ENCODE measurements at places on chromosomes 3 and 15.

DNA sequence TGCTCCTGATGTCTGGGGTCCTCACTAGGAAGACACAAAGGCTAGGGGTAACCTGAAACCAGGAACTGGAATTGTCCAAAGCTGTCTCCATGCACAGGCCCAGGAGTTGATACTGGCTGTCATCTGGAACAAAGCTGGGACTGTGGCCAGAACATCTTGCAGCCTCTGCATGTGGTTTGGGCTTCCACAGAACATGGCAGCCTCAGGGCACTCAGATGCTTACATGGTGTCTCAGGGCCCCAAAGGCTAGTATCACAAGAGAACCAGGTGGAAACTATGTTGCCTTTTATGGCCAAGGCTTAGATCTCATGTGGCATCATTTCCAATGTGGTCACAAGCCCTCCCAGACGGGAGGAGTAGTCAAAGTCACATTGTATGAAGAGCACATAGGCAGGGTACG is 335.2 kb upstream of the TRIM42 start:
- DNase-seq = no peak

DNA sequence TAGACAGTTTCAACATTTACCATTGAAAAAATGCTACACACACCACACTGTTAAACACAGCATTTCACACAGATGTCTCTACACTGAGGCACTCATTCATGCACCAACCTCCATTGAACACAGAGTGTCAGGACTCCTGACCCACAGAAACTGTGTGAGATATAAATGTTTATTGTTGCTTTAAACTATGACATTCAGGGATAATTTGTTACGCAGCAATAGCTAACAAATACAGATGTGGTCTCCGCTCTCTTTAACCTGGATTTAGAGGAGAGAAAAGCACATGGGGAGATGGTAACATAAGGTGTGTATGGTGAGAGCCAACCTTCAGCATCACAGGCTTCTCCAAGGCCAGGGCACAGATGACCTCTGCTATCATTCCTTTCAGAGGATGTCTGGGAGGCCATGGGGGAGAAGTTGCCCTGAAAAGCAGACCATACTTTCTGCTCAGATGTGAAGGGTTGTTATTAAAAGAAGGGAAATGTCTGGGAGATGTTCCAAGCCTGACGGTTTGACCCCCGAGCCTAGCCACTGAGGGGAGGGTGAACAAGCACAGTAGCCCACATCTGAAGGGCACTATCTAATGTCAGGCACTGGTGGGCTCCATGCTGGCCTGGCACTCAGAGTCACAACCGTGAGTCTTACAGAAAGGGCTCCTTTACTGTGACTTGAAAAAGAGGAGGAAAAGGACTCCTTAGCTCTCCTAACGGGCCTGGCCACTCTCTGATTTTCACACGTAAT is 284.5 kb upstream of the TLE3 start:
- no peak for DNase-seq

DNA sequence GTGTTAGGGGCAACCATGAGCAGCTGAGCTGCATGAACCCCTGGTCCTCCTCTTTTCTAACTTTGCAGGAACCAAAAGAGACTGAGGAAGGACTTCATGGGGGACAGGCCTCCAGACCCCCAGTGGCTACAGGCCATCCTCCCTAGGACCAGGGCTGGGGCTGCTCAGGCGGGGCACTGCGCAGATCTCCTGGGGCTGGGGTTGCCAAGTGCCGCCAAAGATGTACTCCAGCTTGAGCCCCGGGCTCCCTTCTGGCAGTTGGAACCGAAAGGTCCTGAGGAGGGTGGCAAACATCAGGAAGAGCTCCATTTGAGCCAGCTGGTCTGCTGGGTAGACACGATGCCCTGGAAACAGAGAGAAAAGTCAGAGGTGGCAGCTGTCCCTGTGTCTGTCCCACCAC is 11.1 kb upstream of the PARL start:
- DNase-seq = no peak

- no peak for DNase-seq
Observed at GRCh38 chr15:85772668-85773067, 22.1 kb downstream of the KLHL25 start.

DNA sequence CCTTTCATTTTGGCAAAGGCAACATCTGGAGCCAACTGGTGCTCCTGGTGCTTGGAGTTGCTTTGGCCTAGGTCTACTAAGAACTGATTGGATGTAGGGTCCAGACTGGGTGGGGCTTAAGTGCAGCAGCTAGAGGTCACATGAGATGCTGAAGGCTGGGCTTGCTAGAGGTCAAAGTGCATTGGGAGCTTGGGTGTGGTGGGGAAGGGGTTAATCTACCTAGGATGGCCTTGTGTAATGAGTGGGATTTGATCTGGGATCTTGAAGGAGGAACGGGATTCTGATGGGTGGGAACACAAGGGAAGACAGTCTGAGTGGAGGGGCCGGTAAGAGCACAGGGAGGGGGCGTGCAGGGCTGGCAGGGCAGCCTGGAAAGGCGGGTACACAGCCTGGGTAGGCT is 125.5 kb downstream of the RAB11A start:
- no peak for DNase-seq

DNA sequence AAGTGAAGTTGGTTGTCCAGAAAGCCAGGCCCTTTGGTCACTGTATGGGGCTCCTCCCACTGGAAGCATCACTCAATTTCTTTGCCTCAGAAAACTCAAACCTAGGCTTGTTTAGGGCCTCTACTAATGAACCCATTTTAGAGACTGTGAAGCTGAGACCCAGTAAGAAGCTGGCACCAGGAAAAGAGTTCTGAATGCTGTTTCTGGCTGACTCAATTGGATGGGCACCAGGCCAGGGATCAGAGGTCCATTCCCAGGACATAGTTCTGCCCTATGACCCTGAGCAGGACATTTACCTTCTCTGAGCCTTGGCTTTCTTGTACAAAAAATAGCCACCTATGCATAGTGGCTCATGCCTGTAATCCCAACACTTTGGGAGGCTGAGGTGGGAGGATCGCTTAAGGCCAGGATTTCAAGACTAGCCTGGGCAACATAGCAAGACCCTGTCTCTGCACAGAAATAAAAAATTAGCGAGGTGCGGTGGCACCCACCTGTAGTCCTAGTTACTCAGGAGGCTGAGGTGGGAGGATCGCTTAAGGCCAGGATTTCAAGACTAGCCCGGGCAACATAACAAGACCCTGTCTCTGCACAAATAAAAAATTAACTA is 30.6 kb downstream of the CD276 start:
- DNase-seq = no peak

DNA sequence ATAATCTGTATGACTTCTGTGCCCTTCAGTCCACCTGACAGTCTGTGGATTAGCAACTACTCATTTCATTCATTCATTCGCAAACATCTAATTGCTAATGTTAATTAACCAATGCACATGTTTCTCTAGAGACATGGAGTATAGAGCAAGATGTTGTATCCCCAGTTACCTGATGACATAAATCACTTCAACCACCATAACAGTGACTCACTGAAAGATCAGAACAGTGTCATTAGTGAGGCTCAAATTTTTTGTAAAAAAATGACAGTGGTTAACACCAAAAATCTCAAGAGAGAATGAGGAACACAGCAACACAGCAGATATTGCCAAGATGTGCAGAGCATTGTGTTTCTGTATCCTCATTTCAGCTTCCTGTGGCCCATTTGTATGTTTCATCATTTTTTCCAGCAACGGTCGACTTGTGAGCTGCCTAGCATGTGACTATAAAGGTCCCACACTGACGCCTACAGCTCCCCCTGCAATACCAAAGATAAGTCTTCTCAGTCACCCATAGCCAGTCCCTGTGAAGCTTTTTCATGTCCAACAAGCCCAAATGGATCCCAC is 3.7 kb upstream of the PLD1 start:
- DNase-seq = no peak

- peak; percentile 41 for DNase-seq
Observed at GRCh38 chr3:152183473-152183872, 85.3 kb upstream of the MBNL1 start.

DNA sequence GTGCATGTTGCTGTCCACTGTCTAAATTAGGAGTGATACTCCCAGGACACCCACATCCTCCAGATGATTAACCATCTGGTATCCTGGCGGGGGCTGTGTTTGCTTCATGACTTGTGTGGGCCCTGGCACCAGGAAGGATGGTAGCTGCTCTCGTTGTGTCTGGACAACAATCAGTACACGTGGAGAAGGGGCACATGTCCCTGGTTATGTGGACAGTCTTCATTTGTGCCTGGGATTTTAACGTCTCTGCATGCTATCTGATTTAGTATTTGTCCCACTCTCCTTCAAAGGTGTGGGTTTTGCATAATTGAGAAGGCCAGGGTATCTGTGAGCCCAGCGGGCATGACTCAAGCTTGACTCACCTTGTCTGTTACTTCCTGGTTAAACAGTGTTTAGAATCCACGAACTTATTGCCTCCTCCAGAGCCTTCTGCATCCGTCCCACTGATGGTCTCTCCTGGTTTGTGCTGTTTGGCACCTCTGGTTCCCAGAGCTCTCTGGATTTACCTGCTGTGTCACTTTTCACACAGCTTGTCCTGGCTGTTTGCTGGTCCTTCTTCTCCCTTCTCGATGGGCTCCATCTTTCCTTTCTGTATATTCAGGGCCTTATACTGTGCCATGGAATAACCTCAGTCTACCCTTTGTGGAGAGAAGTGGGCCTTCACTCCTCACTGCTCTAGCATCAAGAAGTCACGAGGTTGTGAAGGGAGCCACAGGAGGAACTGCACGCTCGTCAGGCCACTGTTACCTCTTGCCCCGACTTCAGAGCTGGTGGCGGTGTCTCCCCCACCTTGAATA is 32.5 kb downstream of the ARNT2 start:
- DNase-seq = no peak

DNA sequence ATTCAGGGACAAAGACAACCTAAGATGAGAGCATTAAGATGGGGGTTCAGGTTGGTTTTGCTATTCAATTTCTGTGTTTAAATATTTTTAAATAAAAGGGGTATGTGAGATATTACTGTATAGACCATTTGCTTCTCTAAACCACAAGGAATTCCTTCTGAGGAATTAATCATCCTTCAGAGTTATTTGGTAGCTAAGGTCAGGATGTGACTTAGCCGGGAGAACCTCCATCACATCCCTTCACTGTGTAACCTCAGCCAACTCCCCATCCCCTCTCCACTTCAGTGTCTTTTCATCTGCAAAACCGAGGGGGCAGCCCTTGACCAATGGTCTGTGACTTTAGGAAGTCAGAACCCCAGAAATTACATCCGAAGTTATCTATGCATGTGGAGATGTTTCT is 48.7 kb upstream of the SKOR1 start:
- no peak for DNase-seq

DNA sequence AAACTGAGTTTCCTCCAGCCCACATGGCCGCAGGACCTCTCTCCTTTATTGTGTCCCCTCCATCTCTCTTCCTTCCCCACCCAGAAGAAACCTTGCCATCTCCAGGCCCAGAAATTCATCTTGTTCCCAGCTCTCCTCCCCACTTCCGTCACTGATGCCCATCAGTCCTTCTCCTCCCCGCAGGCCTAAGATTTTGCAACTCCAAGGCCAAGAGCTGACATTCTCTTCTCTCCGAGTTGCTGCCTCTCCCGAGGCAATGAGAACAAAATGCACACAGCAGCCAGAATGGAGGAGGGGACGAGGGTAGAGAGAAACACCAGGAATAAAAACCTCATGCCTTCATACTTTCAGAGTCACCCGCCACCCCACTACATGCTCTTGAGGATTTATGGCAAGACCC is 526.5 kb upstream of the PROK2 start:
- no peak for DNase-seq

DNA sequence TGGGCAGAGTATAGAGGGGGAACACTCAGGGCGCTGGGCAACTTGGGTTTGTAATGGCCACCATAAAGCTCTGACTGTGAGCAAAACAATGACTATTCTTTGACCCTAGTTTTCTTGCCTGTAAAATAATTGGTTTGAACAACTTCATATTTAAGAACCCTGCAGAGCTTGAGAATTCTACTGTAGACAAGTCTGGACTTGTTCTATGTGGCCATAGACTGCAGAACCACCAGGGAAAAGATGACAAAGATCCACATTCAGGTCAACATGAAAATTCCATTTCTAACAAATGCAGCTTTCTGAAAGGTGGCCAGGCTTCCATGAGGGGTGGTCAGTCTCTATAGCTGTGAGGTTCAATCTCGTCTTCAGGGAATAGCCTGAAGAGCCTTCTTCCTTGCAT is 239.4 kb upstream of the LRRN1 start:
- no peak for DNase-seq

DNA sequence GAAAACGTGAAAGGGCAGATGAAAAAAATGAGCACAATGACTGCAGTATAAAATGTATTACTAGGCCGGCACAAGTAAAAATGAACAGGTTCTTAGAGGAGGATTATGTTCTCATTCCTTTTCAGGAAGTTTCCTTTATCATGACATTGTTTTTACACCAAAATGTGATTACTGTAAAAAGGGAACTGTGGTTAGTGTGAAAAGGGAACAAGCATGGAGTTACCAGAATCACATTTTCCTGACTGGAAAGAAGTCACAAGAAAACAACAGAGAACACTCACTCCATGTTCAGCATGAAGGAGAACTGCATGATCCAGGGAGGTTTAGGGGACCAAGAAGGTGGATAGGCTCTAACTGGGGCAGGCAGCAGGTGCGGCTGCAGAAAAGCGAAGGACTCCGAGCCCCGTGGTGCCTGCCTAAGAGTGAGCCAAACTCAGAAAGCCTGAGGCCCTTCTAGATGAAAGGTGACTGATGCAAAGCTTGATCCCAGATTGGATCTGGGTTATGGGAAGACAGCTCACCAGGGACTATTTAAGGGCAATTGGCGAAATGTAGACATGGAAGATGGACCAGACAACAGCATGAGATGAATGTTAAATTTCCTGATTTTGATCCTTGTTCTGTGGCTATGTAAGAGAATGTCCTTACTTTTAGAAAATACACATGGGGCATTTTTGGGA is 77.3 kb downstream of the CCR1 start:
- DNase-seq = no peak

DNA sequence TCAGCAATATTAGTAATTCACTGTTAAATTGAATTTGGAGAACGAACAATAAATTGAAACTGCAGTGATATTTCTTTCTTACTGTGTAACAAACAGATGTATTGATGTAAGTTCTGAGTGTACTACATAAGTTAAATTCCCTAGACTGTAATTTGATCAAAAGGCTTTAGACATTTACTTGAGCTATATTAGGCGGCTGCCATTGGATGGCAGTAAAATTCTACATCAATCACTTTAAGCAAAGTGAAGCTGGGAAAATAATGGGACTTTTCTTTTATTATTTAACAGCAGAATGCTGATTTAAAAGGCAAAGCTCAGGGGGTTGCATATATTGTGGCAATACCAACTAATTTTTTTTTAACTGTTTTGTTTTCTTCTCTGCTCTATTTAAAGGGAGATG is 212.6 kb upstream of the PLSCR5 start:
- no peak for DNase-seq

DNA sequence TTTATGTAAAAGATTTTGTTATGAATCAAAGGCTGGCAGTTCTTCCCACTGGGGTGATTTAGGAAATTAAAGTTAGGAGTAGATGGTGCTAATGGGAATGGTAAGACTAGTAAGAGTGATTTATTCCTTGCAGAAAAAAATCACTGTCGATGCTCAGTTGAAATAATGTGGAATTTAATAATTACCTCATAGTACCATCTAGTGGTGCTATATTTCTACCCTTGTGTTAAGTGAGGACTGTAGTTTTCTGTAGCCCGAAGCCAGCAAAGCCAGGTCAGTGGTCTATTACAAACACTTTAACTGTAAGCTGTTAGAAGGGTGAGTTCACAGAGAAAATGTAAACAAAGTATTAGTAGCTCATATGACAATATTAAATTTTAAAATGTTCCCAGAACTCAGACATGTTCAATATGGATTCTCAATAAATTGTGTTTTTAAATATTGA is 39.5 kb upstream of the GOLGA8J start:
- DNase-seq = no peak

GRCh38 chr15:42544853-42545629 is 3.6 kb downstream of the LRRC57 start:
- no peak for DNase-seq

- DNase-seq = no peak
Observed at GRCh38 chr3:165446555-165446954, 250.4 kb upstream of the SLITRK3 start.
